Memory B cell (primary cell): ENCODE measurements at places on chromosomes 7 and 10.

DNA sequence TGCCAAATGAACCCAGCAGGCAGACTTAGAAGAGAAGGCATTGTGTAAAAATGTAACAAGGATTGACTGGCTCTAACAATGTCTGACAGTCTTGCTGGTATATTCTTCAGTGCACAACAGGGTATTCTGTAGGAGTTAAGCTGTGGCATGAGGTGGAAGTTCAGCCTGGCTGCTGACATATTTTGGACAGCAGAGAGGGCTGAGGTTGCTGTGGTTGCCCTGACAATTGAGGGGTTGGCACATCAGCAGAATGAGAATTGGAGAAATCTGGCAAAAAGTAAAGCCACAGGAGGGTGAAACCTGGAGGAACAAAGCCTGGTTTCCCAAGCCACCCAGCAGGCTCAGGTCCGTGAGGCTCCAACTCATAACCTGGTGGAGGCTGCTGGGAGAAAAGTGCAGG is 220.2 kb downstream of the JAZF1 start:
- DNase-seq: no peak

GRCh38 chr7:79531116-79531515 is 77.6 kb upstream of the MAGI2 start:
- no peak for DNase-seq

- no peak for DNase-seq
Measured at GRCh38 chr10:29239569-29240472, 49.0 kb upstream of the LYZL1 start.

DNA sequence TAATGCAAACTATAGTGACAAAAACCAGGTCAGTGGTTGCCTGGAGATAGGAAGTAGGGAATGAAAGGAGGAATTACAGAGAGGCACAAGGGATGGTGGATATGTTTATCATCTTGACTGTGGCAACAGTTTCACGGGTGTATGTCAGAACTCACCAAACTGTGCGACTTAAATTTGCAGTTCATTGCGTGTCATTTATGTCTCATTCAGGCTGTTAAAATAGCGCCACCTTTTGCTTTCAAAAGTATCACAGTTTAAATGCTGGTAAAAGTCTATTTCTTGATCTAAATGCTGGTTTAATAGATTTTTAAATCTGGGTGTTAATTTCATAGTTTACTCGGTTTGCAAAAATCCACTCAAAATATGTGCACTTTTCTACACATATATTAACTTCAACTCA is 51.0 kb downstream of the PTTG1IP2 start:
- DNase-seq: no peak

DNA sequence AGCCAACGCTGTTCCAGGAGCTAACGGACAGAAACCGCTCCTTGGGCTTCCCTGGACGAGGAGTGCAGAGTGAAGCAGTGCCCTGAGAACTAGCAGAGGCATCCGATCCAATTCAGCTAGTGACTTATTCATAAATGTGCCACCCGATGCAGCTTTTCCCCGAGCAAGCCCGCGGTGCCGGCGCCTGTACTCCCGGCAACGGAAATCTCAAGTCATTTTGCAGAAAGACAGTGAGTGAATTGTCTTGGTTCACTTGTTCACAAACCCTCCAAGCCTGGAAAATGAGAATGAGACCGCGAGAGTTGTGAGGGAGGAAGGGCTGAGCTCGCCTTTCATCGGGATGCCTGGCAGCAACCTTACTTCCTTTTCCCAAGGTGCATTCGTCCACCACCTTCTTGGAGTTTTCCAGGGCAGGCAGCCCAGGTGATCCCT is 87.5 kb downstream of the COBL start:
- no peak for DNase-seq

GRCh38 chr10:110324201-110324804 is 19.6 kb upstream of the SMNDC1 start:
- no peak for DNase-seq

DNA sequence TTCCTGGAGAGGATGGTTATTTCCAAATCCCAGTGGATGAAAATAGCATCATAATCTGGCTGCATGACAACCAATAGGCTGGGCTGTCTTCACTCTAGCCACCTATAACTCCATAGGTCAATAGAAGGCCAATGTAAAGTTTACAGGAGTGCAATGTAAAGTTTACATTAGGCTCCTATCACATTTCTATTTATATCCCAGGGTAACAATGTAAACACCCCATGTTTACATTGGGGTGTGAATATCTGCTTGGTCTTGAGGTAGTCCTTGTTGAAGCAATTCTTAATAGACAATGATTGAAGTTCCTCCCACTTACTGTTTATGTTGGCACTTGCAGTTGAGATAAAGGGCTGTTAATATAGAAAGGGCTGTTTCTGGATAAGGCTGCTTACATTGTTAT is 21.5 kb downstream of the CH25H start:
- no peak for DNase-seq

DNA sequence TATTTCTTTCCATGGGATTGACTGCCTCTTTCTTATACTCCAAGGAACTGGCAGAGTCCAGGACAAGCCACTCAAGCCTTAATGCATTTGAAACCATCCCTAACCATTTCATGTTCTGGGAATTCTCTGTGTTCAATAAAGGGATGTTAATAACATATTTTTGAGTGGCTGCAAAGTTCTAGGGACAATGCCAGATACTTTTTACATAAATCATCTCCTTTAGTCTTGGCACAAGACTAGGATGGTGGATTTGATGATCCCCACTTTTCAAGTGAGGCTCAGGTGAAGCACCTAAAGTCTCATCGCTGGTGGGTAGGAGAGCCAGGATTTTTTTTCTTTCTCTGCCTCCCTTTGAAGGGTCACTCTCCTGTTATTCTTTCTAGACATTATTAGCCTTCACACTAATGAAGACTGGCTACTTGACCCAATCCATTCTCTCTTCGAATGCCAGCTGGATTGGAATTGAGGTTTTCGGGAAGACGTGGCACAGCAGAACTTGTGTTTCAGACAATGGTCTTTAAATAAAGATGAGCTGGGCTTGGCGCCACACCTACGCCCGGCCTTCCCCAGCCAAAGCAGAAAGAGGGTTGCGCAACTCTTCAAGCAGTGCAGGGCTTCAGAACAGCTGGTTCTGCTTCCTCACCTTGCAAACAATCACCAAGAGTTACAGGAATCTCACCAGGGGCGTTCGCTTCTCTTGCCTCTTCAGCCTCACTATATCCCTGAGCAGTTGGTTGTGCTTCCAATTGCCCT is 73.8 kb upstream of the BMPER start:
- DNase-seq: no peak

- DNase-seq: no peak
Measured at GRCh38 chr10:33006342-33006887, 48.4 kb upstream of the ITGB1 start.

DNA sequence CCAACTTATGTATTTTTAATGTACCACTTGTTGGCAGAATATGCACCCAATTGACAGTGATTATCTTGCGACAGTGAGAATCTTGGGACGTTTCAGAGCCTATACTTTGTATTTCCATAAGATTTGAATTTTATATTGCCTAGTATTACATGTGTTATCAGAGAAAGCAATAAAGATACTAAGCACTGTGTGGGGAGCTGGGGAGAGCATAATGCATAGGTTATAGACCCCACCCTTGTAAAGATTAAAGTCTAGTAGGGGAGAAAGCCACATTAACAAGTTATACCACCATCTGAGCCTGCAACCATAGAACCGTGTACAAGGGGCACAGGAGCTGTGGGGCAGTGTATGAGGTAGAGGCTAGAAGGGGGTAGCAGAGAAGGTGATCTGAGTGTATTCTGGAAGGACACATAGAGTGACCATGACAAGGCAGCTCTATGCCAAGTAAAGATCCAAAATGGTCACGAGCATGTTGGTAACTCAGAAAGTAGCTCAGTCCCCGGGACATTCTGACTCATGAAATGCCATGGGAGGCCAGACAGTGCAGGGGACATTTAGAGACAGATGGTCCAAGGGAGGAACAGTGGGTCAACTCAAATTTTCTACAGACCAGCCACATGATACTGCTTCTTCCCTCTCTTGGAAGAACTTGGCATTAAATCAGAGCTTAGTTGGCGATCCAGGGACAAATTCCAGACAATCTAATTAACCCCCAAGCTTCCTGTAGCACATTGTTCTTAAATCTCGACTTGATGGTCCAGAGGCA is 84.5 kb downstream of the ADRA2A start:
- no peak for DNase-seq

GRCh38 chr10:3406556-3406955 is 234.0 kb upstream of the PITRM1 start:
- no peak for DNase-seq

DNA sequence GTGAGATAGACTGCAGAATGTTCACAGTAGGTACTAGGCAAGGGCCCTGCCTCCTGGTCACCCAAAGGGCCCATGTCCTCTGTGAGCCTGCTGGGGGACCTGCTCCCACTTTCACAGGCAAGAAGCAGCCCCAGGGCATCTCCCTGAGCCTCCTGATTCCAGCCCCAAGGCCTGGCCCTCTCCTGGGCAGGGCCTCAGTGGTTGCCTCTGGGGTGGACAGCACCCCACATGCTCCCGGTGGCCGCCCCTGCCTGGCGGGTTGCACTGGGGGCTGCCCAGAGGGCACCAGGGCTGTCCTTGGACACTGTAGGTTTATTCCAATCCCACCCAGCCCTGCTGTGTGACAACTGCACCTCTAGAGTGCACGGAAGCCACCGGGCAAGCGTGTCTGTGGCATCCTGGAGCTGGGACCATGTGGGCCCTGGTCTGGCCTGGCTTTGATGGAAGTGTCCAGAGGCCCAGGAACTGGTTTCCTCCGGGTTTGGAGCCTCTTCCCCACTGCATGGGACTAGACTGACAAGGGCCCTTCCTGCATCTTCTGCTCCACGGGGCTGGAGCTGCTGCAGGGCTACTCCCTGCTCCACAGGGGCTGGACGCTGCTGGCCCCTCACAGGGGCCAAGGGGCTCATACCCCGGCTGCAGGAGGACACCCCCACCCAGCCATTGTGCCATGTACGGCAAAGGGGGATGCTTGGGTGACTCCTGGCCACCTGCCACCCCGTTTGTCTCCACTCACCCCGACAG is 25.0 kb upstream of the SYCE1 start:
- DNase-seq: no peak

DNA sequence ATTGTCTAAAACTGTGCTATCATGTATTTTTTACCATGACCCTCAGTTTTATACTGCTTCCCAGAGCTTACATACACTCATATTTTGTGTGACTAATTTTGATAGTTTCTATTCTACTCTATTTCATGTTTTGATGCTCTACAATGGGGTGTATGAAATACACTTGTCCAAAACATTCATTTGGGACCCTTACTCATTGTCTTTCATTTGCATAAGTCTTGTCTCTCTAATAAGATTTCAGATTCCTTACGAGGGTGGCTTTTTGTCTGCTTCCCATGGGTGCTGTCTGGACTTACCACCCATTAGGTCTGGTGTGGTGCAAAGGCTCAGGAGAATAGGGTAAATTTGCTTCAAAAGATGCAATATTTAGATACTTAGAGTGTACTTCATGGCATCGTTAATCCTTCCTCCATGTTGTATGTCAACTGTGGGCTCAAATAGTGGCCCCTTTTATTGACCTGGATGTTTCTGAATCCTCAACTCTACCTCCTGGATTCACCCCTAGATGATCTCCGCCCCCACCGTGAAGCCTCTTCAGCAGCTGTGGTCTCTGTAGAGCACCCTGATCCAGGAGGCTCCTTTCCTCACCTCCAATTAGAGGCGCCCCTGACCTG is 3.6 kb upstream of the GIMAP5 start:
- DNase-seq: no peak

- no peak for DNase-seq
Measured at GRCh38 chr10:99115703-99116102, 119.9 kb downstream of the HPSE2 start.

GRCh38 chr7:51135576-51135975 is 181.0 kb downstream of the COBL start:
- DNase-seq: no peak

GRCh38 chr7:101885597-101885955 is 68.2 kb downstream of the CUX1 start:
- DNase-seq: no peak

GRCh38 chr7:135512135-135512887 is 2.4 kb upstream of the CNOT4 start:
- peak; percentile 62 for DNase-seq

DNA sequence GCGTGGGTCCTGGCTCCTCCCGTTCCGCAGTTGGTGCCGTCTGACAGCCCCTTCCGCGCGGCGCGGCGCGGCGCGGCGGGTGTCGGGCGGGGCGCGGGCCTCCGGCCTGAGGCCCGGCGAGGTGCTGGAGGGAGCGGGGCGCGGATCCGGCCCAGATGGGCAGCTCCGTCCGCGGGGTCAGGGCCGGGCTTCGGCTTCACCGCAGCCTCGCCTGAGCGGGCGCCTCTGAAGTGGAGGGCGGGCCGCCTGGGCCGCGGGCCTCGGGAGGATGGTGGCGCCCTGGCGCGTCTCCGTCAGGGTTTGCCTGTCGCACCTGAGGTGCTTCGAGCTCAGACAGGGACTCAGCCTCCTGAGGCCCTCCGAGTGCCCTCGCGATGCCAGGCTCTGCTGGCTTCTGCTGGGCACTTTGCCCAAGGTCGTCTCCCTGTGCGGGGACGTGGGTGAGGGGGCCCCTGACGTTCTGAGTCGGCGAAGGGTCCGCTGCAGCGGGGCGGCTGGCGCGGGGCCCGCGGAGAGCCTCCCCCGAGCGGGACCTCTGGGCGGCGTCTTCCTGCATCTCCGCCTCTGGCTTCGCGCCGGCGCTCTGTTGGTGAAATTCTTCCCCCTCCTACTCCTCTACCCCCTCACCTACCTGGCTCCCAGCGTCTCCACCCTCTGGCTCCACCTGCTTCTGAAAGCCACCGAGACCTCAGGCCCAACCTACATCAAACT is 473 bp downstream of the ADCK2 start:
- peak; percentile 74 for DNase-seq

DNA sequence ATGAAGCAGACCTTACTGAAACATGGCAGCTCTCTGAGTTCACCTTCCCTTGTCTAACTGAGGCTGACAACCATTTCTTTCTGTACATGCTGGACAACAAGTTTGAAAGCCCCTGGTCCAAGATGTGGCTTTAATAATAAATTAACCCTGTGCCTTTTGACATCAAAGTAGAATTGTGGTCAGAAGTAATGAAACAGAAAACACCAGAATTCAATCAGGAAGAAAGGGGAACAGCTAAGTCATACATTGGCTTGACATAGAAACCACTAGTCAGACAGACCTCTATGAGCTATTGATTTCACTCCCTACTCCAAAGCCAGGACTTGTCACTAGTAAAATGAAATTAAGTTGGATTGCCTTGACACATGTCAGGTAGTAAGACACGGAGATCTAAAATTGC is 175.2 kb upstream of the ASAH2 start:
- DNase-seq: no peak

- DNase-seq: no peak
Measured at GRCh38 chr10:35912615-35913569, 270.8 kb upstream of the FZD8 start.

GRCh38 chr10:110241407-110241806 is 34.0 kb downstream of the MXI1 start:
- no peak for DNase-seq

- DNase-seq: no peak
Measured at GRCh38 chr7:99029466-99030435, 114.2 kb downstream of the SMURF1 start.

GRCh38 chr10:86522510-86522855 is 891 bp upstream of the WAPL start:
- DNase-seq: no peak

GRCh38 chr10:133353202-133353959 is 4.4 kb downstream of the FUOM start:
- no peak for DNase-seq

- no peak for DNase-seq
Measured at GRCh38 chr7:46583656-46584055, 662.6 kb upstream of the IGFBP3 start.
